ENCODE measurements at places on chromosomes 4 and X.

GRCh38 chr4:106803083-106803482 lies 233.0 kb downstream of the DKK2 start:
- peak; percentile 43 for DNase-seq

DNA sequence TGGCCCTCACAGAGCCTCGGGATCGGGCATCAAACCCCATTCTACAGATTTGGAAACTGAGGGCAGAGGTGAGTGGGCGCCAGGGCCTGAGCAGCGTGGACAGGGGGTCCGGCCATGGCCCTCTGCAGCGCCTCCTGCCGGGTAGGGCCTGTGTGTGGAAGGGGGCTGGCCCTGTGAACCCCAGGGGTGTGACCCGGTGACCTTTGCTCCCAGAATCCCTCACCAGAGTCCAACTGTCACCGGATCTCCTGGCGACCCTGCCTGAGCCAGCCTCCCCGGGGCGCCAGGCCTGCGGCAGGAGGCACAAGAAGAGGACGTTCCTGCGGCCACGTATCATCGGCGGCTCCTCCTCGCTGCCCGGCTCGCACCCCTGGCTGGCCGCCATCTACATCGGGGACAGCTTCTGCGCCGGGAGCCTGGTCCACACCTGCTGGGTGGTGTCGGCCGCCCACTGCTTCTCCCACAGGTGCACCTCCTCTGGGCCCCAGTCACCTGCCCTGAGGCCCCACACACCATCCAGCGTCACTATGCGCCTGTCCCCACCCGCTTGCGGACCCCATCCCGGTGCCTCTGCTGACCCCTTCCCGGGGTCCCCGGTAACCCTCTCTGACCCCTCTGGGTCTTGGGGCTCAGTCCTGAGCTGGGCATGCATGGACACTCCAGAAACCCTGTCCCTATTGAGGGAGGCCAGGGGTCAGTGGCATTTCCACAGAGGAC lies 4.2 kb downstream of the HGFAC start:
- DNase-seq, result no peak

DNA sequence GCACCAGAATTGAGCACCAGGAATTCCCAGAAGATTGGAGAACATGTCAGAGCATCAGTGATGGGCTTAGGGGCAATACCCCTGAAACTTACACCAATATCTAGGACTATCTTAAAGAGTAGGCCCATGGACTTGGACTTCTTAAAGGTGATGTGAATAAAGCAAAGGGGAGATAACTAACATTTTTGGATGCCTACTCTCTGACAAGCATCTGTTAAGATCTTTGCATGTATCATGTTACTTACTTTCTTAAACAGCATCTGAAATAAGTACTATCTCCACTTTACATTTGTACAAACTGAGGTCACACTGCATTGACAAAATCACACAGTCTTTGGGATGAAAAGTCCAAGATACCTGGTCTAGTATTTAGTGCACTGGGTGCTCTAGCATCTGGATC lies 258.6 kb upstream of the ARSJ start:
- peak; percentile 54 for DNase-seq

DNA sequence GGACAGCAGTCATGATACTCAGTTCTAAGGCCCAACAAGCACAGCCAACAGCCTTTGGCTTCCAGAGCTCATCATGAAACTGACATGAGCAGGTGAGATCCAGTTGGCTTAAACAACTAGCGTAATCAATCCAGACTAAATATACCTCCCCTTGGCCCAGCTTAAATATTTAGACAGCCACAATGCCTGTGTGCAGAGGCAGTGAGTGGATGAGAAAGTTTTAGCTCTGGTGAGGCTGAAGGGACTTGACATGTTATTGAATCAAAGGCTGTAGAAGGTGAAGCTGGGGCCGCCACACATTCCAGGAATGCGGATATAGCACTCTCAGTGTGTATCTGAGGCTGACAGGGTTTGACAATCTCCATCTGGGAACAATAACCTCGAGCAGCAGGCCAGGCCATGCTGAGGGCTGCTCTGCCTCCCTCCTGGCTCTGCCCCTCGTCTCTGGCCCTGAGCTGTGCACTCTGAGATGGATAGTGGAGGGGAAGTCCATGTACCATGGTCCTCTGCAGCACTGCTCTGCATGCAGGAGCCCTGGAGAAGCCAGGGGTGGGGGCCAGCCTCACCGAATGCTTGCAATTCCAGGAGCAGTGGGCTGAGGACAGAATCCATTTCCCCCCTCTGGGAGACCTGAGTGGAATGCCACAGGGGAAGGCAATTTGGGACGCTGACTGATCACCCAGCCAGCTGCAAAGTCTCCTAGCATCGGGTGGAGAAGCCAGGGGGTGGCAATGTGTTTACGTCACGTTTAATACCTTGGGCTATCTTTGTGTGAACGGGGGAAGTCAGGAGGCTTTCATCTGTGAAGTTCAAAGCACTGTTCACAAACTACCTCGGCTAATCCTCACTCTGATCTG lies 37.3 kb upstream of the RASL11B start:
- peak; percentile 59 for DNase-seq

DNA sequence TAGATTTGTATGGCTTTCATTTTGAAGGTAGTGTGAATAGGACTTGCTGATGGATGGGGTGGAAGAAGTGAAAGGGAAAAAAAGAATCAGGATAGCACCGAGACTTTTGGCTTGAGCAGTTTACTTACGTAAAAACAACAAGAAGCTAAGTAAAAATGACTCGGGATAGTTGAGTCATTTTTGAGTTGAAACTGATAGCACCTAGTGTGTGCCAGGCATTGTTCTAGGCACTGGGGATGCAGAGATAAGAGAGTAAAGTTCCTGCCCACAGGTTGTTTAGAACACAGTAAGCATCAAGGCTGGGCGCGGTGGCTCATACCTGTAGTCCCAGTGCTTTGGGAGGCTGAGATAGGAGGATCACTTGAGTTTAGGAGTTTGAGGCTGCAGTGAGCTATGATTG lies 34.7 kb downstream of the ADD1 start:
- no peak for DNase-seq

DNA sequence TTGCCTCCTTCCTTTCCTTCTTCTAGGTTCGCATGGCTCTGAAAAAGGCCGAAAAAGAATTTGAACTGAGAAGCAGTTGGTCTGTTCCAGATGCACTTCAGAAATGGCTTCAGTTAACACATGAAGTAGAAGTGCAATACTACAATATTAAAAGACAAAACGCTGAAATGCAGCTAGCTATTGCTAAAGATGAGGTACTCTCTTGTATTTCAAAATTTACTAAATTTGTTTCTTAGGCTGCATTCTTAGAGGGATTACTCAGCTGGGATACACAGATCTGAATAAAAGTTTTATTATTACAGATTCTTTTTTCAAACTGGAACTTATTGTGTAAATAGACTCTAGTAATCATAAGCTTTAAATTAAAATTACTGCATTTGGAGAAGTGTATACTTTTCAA lies 146.9 kb downstream of the STIM2 start:
- peak; percentile 66 for DNase-seq

- DNase-seq, result peak; percentile 29
These were observed 184.7 kb upstream of the S100G start for GRCh38 chrX:16465081-16465876.

DNA sequence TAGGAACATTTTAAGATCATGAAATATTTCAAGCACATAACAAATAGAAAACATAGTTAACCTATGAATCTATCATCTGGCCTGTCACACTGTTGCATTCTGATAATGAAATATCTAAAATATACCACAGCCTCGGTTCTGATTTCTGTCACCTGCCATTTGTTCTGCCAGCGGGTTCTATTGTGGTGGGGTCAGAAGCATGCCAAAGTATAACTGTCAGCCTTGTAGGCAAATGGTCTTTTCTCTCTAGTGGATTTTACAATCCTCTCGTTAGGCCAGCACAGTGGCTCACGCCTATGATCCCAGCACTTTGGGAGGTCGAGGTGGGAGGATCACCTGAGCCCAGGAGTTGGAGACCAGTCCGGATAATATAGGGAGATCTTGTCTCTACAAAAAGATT lies 47.9 kb downstream of the HTRA3 start:
- no peak for DNase-seq

- DNase-seq, result peak; percentile 65
These were observed 104.1 kb downstream of the ATXN3L start for GRCh38 chrX:13215729-13216128.

DNA sequence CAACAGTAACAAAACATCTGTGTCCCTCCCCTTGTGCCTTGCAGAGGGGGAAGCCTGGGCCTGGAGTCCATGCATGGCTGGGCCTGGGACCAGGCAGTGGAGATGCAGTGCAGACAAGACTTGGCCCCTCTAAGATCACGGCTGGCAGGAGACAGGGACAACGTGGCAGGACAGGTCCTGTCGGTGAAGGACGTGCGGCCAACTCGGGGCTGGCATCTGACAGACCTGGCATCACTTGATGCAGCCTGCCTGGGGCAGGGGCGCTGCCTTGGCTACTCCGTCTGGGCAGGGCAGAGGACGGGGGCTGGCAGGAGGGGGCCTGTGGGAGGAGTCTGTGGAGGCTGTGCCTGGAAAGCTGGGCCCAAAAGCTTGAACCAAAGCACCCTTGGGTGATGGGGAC lies 112.1 kb downstream of the CPZ start:
- DNase-seq, result no peak

GRCh38 chr4:80814266-80814665 lies 216.2 kb upstream of the BMP3 start:
- no peak for DNase-seq

DNA sequence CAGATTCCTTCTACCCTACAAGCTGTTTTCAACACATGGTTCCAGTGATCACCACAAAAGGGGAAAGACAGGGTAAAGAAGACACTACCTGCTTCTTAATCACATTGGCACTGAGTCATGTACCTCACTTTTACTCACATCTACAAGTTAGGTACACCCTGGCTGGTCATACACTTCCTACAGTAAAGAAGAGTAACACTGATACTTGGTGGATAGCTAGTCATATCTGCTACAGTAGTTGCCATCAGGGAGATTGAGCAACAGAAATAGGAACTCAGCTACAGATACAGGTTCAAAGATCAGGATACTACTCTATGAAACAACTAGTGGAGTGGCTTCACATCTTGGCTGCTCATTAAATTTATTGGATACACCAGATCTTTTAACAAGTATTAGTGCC lies 105.4 kb upstream of the DIAPH2 start:
- no peak for DNase-seq

DNA sequence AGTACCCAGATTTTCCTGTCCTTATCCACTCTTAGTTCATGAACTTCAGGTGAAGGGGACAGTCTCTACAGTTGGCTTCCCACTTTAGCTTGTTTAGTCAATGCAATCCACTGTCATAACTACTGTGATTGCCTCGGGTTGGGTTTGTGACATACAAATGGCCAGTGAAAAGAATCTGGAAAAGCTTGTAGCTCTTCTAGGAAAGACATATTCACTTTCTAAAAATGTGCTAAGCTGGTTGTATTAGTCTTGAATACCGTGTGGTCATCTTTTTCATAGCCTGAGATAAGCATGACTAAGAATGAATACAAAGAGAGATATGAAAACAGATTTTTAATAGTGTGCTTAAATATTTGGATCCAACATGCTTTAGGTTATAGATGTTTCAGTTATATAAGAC lies 1443.5 kb upstream of the IGFBP7 start:
- no peak for DNase-seq

- no peak for DNase-seq
These were observed 158.3 kb downstream of the LDB2 start for GRCh38 chr4:16739997-16740624.

DNA sequence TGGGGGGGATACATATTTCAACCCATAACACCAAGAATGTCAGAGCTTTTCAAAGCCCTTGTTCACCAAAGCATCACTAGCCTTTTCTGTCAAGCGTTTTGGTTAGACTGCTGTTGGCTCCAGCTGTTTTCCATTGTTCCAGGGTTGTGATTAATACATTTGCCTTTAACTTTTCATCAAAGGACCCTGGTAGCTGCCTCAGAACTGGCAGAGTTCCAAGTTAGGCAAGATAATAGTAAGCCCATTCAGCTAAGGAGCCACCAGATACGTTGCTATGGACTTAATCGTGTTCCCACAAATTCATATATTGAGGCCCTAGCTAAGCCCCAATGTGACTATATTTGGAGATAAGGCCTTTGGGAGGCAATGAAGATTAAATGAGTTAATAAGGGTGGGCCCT lies 37.1 kb downstream of the ENOPH1 start:
- DNase-seq, result peak; percentile 23

GRCh38 chr4:54318904-54319303 lies 89.8 kb downstream of the PDGFRA start:
- DNase-seq, result peak; percentile 71

- no peak for DNase-seq
These were observed 38.6 kb downstream of the TMEM150C start for GRCh38 chr4:82523179-82523578.

DNA sequence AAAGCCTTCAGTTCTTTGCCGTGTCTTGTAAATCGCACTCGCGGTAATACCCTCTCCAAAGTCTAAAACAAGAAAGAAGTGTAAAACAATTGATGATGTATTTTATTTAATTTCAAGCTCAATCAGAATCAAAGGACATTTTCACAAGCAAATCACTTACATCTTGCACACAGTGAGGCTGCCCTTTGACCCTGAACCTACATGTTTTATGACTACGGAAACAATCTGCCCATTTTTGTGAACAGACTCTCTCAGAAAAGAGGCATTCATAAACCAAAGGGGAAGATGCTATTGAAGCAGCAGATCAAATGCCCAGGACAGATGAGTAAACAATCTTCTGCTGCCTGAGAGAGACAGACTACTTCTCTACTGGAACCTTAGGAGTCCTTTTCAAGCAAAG lies 76.0 kb upstream of the DDX60 start:
- no peak for DNase-seq

GRCh38 chrX:105775679-105776078 lies 46.7 kb upstream of the NRK start:
- no peak for DNase-seq

DNA sequence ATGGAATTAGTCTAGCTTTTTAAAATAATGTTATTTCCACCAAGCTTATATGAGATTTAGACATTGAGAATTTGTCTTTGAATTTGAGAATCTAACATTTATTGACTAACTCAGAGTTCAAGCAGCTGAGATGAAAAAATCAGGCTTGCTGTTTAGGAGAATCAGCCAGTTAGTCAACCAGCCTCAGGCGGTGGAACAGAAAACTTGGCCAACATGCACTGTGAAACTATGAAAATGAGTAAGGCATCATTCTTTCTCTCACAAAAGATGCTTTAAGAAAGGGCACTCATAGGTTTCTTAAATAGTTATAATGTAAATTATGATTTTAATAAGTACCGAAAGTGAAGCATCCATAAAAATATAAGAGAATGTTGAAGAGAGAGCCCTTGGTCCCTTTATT lies 84.2 kb downstream of the NFKB1 start:
- DNase-seq, result no peak

GRCh38 chr4:34733185-34733941 lies 1511.0 kb downstream of the ARAP2 start:
- no peak for DNase-seq

GRCh38 chr4:478373-478772 lies 20.6 kb downstream of the ZNF721 start:
- DNase-seq, result peak; percentile 62

DNA sequence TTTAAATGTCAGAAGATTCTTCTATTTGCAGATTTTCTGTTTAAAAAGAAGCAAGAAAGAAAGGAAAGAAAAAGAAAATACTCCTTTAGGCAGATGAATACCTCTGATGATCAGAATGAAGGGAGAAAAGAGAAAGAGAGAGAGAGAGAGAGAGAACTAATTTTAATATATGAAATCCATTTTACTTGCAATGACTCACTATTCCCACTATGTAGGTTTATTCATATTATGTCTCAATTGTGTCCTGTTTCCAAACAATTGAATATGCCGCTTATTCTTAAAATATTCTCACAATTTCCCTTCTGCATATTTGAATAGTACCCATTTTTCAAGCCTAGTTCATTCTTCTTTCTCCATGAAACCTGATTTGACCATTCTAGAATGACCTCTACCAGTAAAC lies 11.7 kb downstream of the MEPE start:
- peak; percentile 54 for DNase-seq
